ENCODE measurements at places on chromosomes 7 and 10. TPM values are rescaled to one million over a fixed set of nuclear protein-coding genes. Genes with fewer than 3 reads are reported as not detected.

The TEX36 gene
- total RNA-seq = not detected

The NUTM2B gene
- total RNA-seq = 1.3 TPM

The CYP3A5 gene
- not detected for total RNA-seq

The FAM25A gene
- not detected for total RNA-seq

The NAT16 gene
- not detected for total RNA-seq

The GALNT11 gene
- total RNA-seq = 43.1 TPM

The CUL2 gene
- 47.1 TPM for total RNA-seq

The DYNC1I1 gene
- not detected for total RNA-seq

The DNA2 gene
- 5.3 TPM for total RNA-seq
